ENCODE measurements at places on chromosomes 1 and 21. TPM values are rescaled to one million over a fixed set of nuclear protein-coding genes. Genes with fewer than 3 reads are reported as not detected.

DNA sequence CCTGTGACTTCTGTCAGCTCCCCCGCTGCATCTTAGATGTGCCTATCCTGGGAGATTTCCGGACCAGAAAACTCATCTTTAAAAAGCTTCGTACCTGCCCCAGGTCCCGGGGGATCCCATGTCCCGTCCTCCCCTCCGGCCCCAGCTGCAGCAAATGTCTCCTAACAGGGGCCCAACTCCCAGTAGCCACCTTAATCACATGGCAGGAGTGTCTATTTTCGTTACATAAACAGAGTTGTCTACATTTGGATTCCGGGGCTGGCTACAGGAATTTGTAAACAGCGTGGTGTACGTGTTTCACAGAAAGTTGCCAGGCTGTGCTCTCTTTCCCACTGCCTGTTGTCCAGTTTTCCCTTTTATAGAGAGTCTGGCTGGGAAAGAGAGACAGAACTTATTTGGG, 17.9 kb upstream of the KCNE2 start:
- no peak overlapping the region for H3K27ac ChIP-seq
- no peaks in the 10 kb centered on the region for H3K27me3 ChIP-seq
- DNase-seq: no peak
- H3K4me1 ChIP-seq: no peaks in the 10 kb centered on the region
- no peaks in the 10 kb centered on the region for H3K36me3 ChIP-seq

C8A gene
- total RNA-seq: not detected

DNA sequence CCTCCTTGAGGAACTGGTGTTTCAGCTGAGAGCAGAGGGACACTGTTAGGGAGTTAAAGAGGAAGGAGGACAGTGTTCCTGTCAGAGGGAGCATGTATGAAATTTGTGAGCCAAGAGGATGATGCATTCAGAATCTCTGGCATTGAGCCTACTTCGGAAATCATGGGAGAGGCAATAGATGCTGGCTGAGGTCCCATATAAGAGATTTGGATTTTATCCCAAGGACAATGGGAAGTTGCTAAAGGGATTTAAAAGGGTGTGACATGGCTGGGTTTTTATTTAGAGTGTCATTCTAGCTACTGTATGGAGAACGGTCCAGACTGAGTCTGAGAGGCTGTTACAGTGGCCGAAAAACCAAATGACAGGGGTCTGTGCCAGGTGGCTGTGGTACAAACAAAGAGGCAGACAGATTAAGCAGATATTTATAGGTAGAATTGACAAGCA, 403.2 kb upstream of the B3GALT2 start:
- H3K27me3 ChIP-seq: no peaks in the 10 kb centered on the region
- H3K36me3 ChIP-seq: no peaks in the 10 kb centered on the region
- no peak overlapping the region for H3K27ac ChIP-seq
- peak; percentile 43 for DNase-seq

DNA sequence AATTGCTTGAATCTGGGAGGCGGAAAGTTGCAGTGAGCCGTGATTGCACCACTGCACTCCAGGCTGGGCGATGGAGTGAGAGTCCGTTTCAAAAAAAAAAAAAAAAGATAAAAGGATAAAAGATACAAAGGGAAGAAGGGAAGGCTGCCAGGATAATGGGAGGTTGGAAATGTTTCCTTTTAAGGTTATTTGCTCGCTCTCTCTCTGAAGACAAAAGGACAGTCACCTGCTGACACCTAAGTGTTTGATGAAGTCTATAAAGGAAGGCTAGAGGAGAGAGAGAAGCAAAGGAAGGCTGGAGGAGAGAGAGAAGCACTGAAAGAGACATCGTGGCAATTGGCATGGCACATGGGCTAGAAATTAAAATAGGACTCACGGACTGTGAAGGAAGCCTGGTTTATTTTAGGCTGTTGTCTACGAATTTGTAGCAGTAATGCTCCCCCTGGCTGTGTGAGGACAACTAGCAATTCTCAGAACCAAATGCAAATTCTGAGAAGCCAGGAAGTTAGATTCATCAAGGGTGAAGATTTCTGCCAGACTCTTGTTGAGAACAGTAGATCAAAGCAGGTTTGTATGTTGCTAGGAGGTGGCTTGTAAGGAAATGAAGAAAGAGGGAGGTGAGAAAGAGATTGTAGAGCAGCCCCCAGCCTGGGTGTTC, 154.2 kb downstream of the ZP4 start:
- H3K36me3 ChIP-seq: no peaks in the 10 kb centered on the region
- no peaks in the 10 kb centered on the region for H3K27me3 ChIP-seq
- H3K4me3 ChIP-seq: no peak overlapping the region
- peak; percentile 18 for DNase-seq
- H3K4me1 ChIP-seq: no peaks in the 10 kb centered on the region
- H3K27ac ChIP-seq: no peak overlapping the region

- DNase-seq: peak; percentile 37
- H3K4me3 ChIP-seq: peak overlapping the region; percentile 89
These were observed 782 bp downstream of the CSDE1 start for GRCh38 chr1:114756949-114757454.

GRCh38 chr1:221162352-221162751, 283.1 kb downstream of the HLX start:
- no peak for DNase-seq
- H3K27ac ChIP-seq: no peak overlapping the region
- H3K4me3 ChIP-seq: no peak overlapping the region

Measured in PC-3 (cell line).